KBM-7 (cell line): ENCODE measurements at places on chromosomes 7 and 10.

DNA sequence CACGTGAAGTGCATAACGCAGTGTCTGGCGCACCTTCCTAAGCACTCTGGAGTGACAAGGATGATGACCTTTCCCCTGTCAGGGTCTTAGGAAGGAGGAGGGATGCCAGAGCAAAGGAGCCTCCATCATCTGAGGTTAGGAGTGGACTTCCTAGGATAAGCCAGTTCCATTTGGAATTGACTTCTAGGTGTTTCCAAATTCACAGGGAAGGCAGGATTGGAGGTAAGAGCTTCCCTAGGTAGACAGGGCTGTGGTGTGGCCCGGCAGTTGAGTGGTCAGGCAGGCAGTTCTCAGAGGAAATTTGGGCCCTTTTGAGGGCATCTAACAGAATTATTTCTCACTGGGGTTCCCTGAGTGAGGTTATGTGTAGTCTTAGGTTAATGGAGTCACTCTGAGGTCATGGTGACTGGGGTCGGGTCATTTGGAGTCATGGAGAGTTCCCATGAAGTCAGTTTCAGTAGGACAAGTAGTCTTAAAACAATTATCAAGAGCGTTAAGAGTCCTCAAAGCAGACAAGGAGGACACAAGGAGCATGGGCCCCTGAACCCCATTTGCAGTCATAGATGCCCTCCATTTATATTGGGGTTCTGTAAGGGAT, 8.2 kb downstream of the PPIF start:
- DNase-seq = peak; percentile 22

DNA sequence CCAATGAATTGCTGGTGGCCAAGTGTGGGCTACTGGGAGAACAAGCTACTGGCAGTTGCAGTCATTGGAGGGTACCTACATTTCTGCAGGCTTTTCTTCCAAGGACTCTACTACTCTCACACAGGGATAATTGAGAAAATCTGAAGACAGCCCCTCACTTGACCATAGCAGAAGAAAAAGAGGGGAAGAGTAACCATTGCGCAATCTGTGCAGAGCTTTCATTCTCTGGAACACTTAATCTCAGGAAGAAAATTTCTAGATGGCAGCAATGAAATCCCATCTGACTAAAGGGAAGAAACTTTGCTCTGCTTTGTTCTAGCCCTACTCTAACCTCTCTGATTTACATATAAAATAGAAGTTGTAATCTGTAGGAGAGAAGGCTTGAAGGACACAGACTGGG, 1239.6 kb upstream of the SORCS1 start:
- DNase-seq = no peak

DNA sequence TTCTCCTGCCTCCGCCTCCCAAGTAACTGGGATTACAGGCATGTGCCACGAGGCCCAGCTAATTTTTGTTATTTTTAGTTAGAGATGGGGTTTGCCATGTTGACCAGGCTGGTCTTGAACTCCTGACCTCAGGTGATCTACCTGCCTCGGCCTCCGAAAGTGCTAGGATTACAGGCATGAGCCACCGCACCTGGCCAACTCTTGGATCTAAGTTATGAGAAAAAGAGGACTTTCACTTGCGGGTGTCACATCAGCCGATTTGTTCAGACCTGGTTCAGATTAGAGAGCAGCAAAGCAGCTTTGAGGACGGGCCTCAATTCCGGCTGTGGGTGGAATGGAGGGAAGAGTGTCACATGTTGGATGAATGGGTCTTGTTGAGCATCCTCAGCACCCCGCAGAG, 61.0 kb upstream of the FGFR2 start:
- no peak for DNase-seq

GRCh38 chr10:88618496-88618895, 31.9 kb downstream of the LIPJ start:
- DNase-seq = no peak

- DNase-seq = no peak
Observed at GRCh38 chr10:89156161-89156835, 50.8 kb downstream of the CH25H start.

DNA sequence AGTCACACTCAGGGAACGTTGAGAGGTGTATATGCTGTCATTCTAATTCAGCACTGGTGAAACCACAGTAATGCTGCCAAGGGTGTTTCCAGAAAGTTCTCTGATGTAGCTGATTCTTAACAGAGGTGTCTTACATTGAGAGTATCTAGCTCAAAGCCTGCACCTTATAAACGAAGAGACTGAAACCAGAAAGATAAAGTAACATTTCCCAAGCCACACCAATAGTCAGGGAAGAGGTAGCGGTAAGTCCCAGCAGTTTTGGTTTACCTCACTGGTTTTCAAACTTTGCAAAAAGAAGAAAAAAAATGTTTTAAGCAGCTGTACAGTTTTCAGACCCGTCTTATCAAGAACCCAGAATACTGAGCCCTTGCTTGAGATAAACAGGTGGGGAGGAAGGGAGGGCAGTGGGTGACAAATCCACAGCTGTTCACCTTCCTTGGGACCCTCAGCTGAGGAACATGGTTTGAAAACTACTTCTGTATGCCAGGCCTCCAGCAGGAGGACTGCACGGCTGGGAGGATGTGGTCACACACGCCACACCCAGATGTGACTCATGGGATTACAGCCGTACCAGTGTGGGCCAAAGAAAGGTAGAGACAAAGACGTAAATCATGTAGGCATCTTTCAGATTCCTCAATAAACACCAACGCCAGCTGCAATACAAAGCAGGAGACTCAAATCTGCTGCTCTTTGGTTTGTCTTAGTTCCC, 63.9 kb upstream of the GSDME start:
- peak; percentile 83 for DNase-seq

DNA sequence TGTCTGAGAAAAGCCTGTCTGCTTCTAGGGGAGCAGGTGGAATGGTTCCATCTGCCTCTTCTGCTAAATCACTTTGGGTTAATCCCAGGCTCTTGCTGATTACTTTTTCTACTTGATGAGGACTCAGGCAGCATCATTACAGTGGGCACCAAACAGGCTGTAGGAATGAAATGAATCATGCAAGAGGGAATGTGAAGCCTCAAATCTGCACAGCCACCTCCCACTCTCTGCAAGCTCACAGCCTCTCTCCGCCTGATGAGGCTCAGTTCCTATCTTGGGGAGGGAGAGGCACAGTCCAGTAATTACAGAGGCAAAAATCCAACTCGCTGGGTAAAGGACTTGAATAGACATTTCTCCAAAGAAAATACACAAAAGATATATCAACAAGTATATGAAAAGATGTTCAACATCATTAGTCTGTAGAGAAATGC, 34.0 kb downstream of the HSPA12A start:
- no peak for DNase-seq

DNA sequence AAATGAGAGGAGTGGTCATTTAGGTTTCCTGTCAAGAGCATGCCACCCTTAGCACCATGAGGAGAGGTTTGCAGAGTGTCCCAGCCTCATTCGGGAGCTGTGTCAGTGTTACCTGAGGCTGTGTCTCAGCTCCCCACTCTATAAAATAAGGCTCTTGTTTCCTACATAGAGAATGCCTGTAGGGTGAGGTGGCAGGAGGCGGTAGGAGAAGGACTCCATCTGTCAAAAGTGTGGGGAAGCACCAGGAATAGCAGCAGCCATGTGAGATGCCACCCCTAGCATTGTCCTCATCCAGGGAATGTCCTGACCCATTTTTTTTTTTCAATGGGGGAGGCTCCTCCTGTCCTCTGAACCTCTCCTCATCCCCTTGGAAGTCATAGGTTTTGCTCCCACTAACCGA, 451.2 kb downstream of the PLXNA4 start:
- DNase-seq = no peak

- DNase-seq = no peak
Observed at GRCh38 chr7:16874066-16874465, 7.7 kb downstream of the AGR3 start.

DNA sequence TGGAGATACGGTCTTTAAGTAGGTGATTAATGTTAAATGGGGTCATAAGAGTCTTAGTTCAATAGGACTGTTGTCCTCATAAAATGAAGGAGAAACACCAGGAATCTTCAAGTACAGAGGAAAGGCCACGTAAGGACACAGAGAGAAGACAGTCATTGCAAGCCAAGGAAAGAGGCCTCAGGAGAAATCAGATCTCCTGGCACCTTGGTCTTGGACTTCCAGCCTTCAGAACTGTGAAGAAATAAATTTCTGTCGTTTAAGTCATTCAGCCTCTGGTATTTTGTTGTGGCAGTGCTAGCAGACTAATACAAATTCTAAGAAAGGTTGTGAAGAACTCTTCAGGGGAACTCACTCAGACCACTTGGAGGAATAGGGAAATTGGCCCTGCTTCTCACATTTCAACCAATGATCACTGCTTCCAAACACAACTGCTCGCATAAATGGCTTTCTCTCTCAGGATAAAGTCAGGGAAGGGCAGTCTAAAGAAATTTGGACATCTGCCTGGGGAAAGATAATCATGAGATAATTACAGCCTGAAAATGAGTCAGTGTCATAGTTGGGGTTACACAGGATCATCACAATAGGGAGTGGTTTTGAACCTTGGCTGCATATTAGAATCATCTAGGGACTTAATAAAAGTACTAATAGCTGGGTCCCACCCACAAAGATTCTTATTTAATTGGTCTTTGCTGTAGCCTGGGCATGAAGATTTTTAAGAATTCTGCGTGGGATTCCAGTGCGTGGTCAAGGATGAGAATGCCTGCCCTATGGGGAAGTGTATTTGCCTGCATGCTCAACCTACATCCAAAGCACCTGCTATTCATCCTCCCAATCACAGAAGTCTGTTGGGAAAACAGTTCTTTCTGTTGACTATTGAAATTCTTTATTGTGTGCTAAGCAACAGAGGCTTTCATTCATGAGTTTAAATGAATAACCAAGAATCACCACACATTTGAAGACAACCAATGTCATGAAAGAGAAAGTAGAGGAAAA, 310.6 kb upstream of the PLXDC2 start:
- DNase-seq = no peak

- no peak for DNase-seq
Observed at GRCh38 chr10:130547368-130547767, 411.2 kb downstream of the GLRX3 start.

GRCh38 chr7:102120666-102121195, 165.9 kb upstream of the SH2B2 start:
- DNase-seq = no peak

DNA sequence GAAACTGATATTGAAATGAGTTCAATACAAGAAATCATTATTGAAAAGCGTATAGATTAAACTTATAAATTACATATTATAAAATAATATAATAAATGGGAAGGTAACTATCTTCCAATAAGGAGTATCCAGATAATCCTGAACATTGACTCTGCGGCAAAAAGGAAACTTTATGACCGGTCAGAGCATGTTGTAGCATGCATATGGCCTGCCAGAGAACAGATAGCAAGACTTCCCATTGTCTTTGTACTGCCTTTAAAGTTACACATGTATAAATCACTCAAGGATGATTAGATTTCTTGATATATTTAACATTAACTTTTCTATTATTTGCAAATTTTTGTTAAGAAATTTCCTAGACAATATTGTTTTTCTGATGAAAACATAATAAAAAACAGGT, 56.2 kb upstream of the ETV1 start:
- DNase-seq = no peak

DNA sequence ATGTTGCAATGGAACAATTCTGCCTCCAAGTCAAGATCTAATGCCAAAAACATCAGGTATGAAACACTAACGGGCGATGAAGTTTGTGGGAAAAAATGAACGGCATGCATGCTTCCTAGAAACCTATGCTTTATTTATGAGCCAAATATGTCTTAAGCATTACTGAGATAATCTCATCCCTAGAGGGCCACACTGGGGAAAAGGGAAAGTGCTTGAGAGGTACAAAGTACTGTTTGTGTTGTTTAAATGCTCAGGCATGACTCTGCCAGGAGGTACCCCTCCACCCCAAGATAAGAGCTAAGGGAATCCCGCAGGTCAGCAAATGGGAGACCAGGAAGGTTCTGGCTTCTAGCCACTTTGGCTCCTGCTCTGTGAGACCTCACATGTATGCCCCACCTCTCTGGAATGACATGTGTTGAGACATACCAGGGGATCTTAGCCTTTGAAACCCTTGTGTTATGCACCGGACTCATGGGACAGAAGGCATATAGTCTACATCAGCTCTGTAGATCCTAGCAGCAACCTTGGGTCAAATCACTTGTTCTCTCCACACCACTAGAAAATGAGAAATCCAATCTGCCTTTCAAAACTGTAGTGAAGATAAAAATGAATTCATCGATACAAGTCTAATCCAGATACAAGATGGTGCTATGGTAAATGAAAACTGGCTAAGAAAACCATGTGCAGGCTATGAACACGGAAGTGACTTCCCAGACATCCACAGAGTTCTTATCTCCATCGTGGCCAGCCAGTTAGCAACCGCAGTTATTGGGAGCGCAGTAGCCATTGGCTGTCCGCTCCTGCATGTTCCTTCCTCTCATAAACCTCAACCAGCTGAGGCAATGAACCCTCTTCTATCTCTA, 61.0 kb downstream of the CREB3L2 start:
- no peak for DNase-seq

GRCh38 chr10:10865303-10865702, 152.4 kb upstream of the CELF2 start:
- DNase-seq = no peak

GRCh38 chr10:129035052-129035827, 431.8 kb upstream of the MGMT start:
- DNase-seq = peak; percentile 86

GRCh38 chr10:128156999-128157755, 31.0 kb upstream of the MKI67 start:
- DNase-seq = no peak

DNA sequence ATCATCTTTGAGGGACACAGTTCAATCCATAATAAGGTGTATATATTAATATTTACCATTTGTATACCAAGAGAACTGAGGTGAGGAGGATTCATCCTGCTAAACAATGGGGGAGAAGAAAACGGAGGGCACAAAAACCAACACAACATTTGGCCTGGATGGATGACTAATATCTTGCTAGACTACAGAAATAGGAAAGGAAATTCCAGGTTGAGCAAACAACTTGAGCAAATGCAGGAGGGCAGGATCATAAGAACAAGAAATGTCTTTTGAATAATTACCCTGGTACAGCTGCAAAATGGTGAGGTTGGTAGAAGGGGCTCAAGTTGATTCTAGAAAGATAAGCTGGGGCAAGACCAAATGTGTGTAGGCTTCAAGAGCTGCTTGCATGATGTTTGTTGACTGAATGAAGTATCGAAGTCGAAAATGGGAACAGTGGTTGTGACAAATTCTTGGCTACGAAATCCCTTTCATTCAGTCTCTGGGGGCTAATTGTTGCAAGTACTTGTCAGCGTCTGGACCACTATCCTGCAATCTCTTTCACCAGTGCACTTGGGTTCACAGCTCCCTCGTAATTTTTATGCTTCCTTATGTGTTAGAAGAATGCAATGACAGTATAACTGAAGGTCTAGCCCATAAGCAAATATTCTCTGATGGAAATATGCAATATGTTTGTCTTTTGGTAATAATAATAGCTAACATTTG, 176.2 kb downstream of the PTEN start:
- no peak for DNase-seq

- no peak for DNase-seq
Observed at GRCh38 chr7:64614812-64615211, 51.1 kb upstream of the ZNF107 start.
